H4 (cell line): ENCODE measurements at places on chromosomes 4 and X. TPM values are rescaled to one million over a fixed set of nuclear protein-coding genes. Genes with fewer than 3 reads are reported as not detected.

- no peak for DNase-seq
Observed at GRCh38 chr4:87633243-87633642, 16.8 kb upstream of the DMP1 start.

GRCh38 chr4:88846206-88846790 is 148.7 kb upstream of the NAP1L5 start:
- DNase-seq, result no peak

- DNase-seq, result no peak
Observed at GRCh38 chr4:21992330-21992729, 43.8 kb upstream of the KCNIP4 start.

- no peak for DNase-seq
Observed at GRCh38 chrX:21741364-21741763, 16.6 kb downstream of the SMPX start.

DNA sequence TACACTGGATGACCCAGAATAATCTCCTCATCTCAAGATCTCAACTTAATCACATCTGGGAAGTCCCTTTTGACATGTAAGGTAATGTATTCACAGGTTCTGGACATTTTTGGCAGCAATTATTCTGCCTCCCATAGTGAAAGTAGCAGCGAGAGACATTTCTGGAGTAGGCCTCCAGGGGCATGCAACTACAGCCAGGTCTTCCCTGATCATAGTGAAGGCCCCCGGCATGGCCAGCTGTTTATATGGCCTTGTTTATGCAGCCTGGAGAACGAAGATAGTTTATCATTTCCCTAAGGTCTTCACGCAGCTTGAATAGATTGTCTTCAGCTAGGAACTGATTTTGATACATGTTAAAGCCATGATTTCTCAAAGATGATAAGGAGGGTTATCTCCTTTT is 139.9 kb downstream of the RNF150 start:
- DNase-seq, result no peak

DNA sequence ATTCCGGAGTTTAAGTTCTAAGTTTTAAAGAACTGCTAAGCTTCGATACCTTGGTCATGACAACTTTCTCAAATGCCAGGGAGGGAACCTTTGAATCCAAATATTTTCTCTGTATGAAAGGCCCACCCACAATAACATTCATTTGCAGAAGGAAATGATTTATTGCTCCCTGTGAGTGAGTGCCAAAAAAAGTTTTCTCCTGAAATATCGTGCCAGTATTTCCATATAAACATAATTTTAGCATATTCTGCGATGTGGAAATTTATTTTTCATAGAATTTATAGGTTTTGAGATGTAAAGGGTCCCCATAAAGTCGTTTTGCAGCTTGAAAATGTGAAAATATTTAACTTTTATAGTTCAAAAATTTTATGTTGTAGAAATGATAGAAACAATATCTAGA is 53.9 kb downstream of the BMPR1B start:
- no peak for DNase-seq

GRCh38 chrX:16517039-16517605 is 132.8 kb upstream of the S100G start:
- DNase-seq, result no peak

PNMA3 gene
- 0.08 and 0.86 TPM in 2 replicates for total RNA-seq

PCDH18 gene
- 78.9 and 106 TPM in 2 replicates for total RNA-seq

SMIM10 gene
- 7.2 and 7.6 TPM in 2 replicates for total RNA-seq

DNA sequence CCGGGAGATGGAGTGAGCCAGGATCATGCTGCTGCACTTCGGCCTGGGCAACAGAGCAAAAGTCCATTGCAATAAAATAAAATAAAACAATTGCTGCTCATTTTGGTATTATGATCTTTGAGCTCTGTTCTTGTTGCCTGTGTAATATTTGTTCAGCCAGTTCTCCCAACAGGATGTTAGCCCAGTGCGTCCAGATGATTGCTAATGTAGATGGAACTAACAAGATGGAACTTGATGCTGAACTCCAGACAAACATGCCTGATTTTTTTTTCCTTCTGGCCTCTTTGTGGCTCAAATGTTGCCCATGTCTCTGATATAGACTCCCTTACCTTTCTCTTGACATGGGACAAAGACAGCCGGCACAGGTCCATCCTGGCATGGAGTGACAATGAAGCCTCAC is 15.8 kb downstream of the SSX5 start:
- DNase-seq, result no peak

GRCh38 chr4:94813221-94813620 is 55.5 kb downstream of the BMPR1B start:
- no peak for DNase-seq

- no peak for DNase-seq
Observed at GRCh38 chrX:87528487-87528886, 10.9 kb downstream of the KLHL4 start.

- DNase-seq, result no peak
Observed at GRCh38 chrX:109360301-109360700, 121.6 kb downstream of the GUCY2F start.

GRCh38 chr4:16140879-16141249 is 57.0 kb upstream of the PROM1 start:
- DNase-seq, result peak; percentile 99

DNA sequence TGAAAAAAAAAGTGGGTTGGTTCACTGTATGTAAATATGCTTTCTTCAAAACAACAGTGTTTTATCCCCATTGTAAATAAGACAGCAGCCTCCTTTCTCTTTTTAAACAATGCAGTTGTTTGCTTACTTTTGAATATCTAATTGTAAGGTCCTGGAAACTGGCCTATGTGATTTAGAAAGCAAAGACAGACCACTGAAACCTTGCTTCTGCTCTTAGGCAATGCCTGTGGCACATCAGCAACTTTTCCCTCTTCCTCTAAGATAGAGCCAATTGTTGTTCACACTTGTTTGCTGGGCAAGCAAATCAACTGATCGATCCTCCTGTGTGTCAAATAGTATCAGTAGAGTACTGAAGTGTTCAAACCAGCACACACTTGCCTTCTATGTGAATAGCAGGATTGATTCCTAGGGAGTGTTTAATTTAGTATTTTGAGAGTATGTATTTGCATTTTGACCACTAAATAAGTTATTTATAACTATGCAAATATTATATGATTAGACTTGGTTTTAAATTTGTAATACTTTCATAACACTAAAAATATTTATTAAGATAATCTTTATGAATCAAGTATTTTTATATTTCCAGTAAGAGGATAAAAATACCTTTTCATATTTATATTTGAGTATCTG is 55.4 kb upstream of the GRPR start:
- no peak for DNase-seq

HERC5 gene
- total RNA-seq, result 18.2 and 18.7 TPM in 2 replicates

UNC5C gene
- total RNA-seq, result 9.1 and 11.3 TPM in 2 replicates

GRCh38 chrX:44733931-44734330 is 109.9 kb upstream of the DUSP21 start:
- DNase-seq, result no peak

DNA sequence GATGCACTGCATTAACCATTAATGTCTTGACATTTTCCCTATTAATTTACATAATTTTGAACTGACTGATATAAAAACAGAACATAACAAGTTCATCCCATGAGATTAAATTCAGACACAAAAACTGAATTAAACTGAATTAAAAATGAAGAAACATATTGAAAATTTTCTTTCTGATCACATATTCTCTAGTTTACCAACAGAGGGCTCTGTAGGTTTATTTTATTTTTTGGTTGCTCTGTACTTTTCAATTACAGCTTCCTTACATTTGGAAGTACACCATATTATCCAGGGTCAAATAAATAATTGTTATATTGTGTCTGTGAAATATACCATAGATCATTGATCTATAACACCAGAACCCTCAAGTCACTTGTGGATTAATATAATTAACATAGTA is 27.3 kb upstream of the CT83 start:
- DNase-seq, result no peak

- no peak for DNase-seq
Observed at GRCh38 chr4:89754531-89754930, 82.4 kb downstream of the SNCA start.

- DNase-seq, result peak; percentile 79
Observed at GRCh38 chrX:46978341-46979291, 66.4 kb downstream of the JADE3 start.

DNA sequence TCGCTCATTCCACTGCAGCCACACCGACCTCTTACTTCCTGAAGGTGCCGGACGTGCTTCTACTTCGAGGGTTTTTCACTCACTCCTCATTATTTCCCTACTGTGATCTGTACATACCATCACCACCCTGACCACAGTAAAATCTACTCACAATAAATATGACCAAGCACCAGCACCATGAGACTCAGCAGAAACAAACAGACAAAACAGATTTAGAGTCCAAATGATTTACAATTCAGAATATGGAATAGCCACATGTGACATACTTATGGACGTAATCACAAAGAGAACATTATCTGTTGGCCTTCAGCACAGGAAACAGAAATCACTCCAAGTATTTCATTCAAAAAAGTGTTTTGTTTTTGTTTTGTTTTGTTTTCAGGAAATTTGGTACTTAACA is 16.1 kb upstream of the KLB start:
- DNase-seq, result no peak

- DNase-seq, result no peak
Observed at GRCh38 chrX:115266300-115266699, 23.2 kb upstream of the LUZP4 start.

DNA sequence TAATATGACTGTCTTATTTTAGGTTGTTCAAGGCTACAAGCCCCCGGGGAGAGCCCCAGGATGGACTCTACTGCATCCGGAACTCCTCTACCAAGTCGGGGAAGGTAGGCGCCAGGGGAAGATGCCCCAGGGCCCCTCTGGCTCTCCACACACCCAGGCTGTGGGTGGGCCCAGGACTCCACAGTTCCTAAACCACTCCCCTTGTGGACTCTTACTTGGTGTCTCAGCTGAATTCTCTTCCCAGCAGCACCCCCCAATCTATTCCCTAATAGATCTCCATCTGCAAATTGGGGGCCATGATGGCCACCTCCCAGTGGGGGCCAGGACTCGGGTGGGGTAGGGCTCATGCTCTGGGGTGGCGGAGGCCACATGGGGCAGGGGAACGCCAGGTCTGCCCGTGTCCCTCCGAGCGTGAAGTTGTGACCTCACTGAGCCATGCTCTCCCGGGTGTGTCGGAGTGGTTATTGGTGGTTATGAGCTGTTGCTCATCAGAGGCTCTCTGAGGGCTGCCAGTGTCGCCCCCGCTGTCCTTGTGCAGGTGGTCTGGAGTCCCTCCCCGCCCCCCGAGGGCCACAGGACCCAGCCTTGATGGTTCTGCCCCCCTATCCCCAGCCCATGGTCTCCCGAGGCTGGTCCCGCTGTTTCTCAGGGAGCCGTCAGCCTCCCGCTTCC is 11.2 kb upstream of the ADD1 start:
- DNase-seq, result no peak

DNA sequence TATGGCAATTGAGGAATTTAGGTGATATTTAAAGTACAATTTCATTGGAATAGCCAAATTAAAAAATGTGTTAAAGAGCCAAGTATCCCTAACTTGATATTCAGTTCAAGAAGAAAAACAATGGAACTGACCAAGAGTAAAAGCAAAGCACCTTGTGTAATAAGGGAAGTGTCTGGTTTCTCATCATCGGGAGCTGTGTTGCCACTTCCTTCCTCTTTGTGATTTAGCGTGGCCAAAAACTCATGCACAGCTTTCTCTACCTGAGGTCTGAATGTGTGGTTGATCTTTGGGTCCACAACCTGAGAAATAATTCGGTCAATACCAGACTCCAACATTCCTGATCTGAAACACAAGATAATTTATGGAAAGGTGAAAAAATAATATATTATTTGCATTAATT is 12.4 kb downstream of the BOD1L1 start:
- no peak for DNase-seq

DNA sequence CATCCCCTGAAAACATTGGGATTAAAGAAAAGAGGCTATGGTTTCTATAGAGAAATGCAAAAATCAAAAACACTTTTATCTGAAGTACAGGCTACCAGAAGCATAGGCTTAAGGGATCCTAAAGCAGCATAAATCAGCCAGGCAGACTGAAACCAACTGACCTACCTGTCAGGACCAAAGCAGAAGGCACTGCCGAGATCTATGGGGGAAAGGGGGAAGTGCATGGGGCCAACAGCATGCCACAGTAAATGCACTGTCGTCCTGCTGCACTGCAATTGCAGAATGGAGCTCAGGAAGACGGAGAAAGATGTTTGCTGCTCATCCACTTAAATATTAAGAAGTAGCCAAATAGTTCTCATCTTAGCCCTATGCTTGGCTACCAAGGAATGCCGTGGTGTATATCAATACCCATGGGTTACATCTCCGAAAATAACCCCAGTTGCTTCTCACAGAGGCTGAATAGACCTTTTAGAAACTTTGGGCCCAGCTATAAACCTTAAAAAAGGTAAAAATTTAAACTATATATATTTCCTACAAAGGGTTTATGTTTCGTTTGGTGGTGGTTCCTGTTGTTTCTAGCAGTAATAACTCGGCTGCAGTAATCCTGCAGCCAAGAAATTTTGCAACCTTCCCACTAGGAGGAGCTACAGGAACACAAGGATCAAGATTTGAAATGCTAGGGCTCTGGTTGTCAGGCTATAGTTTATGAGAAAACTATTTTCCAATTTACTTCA is 312.2 kb upstream of the DIAPH2 start:
- DNase-seq, result peak; percentile 41

GABRQ gene
- total RNA-seq, result 5.9 and 6.1 TPM in 2 replicates

DNA sequence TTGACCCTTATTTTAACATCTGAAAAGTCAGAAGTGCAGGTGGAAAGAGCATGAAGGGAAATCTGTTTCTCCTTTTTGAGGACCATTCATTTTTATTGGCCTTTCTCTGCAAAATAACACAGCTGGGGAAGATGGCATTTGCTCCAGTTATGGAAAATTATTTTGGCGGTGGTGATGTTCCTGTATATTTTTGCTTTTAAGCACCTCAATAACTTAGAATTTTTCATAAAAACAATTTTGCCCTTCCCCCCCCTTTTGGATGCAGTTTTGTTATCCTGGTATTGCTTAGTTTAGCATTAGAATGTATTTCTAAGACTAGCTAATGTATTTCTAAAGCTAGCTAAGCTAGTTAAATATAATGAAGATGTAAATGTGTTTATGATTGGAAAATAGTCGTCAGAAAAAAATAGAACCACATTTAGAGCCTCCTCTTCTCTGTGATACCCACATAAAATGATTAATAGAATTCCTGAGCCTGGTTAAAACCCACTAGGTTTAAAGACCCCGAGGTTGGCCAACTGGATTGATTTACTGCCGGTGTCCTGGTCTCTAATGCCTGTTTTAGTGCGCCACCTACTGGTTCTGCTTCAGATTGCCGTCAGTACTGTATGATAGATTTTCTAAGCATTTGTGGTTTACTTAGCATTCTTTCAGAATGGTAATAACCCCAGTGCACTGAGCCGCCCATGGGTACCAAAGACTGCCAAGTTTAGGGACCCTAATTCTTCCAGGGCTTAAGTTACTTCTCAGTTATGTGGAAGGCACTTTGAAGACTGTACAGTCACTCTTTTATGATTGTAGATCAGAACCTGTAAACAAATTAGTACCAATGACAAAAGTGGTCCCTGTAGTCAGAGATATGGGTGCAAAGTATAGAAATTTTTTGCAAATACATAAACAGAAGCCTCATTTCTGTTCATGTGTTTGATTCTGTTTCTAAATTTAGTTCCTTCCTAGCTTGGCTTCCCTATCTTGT is 11.4 kb downstream of the KLF3 start:
- peak; percentile 83 for DNase-seq

DNA sequence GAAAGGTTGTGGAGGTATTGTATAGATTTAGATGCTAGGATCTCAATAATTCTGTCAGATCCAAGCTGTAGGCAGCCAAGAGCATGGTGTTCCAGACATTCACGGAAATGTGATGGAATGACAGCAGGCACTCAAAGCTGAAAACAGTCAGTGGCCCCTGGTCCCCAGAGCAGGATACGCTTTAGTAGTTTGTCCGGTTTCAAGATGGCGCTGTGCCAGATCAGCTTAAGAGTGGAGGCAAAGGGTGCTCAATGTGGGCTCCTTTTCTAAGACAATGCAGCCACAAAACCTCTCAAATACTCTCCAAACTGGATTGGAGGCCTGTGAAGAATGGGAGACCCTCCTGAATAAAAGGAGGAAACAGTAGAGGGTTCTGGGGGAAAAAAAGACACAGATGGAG is 291.2 kb upstream of the HS3ST1 start:
- no peak for DNase-seq
